ENCODE measurements at places on chromosomes 2 and 18.

- peak; percentile 92 for DNase-seq
Observed at GRCh38 chr18:68427951-68428401, 286.9 kb downstream of the TMX3 start.

DNA sequence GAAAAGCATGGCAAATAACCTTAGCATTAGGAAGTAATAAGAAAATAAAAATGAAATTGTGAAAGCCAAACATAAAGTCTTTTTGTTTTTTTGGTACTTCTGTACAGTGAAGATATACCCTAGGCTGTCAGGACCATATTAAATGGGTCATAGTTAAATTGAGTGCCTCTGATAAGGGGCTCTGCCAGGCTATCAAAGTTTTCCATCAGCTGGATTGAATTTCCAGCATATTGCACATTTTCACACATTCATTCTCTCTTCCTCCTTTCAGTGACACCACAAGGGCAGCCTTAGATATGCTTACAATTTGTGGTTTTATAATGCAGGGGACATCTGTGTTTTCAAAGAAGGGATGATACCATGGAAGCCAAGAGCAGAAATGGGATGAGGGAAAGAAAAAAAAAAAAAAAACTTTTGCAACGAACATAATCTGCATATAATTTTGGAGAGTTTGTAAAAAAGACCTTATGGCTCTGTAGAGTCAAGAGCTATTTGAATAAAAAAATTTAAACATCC is 109.3 kb upstream of the LYPD1 start:
- DNase-seq, result no peak

GRCh38 chr2:26670171-26670570 is 22.4 kb upstream of the KCNK3 start:
- peak; percentile 90 for DNase-seq

DNA sequence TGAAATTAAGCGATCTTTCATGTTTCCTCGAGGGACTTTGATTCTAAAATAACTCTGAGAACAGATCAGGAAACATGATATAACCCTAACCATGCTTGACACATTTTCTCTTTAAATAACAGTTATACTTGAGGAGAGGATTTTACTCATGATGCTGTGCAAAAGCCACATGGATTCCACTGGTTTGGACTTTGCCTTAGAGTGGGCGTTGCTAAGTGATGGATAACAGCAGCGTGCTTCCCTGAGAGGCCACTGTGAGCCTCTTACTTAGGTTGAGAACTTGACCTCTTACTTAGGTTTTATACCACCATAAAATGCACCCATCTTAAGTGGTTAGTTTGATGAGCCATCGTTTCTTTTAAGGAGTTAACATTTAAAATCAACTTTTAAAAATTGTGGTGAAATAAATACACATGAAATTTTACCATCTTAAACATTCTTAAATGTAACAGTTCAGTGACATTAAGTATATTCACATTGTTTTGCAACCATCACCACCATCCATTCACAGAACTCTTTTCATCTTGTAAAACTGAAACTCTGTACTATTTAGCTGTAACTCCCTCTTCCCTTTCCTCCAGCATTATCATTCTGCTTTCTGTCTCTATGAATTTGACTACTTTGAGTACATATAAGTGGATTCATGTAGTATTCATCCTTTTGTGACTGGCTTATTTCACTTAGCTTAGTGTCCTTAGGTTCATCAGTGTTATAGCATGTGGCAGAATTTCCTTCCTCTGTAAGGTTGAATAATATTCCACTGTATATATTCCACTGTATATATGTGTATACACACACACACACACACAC is 22.6 kb downstream of the ANXA4 start:
- peak; percentile 36 for DNase-seq

DNA sequence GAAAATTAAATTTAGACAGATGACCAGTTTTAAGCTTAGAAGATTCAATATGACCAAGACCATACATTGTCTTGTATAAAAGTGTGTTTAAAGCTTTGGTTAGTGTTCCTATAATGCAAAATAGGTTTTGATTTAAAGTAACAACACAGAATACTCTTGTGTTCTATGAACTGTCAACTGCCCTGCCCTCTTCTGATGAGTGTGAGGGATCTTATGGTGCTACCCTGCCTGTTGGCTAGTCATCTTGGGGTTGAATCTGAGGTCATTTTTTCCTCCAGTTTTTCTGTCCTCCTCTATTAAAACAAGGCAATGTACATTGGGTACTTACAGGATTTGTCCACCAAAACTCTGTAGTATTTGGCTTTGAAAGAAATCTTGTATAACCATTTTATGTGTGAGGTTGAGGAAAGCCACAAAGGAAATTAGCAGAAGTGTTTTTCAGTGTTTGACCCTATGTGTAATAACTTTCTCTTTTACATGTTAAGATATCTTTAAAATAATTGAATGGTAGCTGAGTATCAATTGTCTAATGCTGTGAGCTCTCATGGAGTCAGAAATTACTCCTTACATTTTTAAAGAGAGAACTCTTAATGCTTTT is 129.1 kb downstream of the SPTBN1 start:
- DNase-seq, result no peak

DNA sequence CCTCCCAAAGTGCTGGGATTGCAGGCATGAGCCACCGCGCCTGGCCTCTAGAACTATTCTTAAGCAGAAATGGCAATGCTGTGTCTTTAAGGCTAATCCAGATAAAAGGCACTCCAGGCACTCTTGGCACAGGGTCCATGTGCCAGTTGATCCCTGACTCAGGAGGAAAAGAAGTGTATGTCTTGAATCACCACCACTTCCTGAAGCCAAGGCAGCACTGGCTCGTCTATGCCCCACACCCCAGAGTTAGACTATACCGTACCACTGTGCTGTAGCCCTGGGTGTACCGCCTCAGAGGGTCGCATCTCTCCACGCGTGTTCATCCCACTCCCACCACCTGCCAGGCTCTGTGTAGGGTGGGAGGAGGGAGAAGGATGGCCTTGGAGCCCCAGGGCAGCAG is 9.0 kb downstream of the TNFRSF11A start:
- DNase-seq, result peak; percentile 79

All from GM23248 (cell line).